ENCODE measurements at places on chromosomes 2 and 18.
A peak's percentile ranks its signal among the peaks of the same experiment; 100 is the strongest.

DNA sequence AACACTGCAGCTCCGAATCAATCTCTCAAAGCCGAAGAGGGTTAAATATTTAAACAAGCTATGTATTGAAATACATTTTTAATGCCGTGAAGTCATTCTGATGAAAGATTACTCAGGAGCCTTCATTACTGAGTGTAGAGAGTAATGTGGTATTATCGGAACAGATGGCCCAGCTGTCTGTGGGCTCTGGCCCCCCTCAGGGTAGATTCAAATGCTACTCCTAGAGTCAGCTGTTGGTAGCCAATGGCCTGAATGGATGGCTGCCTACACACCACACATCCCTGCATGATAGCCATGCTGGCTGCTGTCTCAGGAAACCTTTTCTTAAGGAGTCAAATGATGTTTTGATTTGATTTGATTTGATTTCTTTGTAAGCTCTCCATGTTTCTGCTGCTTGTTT lies 732.3 kb upstream of the CELF4 start:
- no peak for DNase-seq

DNA sequence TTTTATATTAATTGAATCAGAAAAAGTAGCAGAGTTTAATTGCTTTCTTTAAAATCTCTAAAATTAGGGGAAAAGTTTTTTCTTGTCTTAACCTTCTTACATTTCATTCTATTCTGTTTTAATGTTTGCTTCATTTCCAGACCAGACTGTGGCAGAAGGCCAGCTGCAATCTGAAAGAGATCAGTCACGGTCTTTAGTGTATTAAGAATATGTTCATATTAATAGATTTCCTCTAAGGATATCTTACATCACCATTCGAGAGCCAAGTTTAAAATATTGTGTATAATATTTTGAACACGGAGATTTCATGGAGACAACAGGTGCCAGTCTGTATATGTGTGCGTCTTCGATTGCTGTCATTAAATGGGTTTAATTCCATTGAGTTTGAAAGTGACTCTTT lies 230.9 kb upstream of the ZSWIM2 start:
- no peak for DNase-seq

- DNase-seq, result no peak
Observed at GRCh38 chr2:55776479-55776878, 82.8 kb upstream of the PNPT1 start.

DNA sequence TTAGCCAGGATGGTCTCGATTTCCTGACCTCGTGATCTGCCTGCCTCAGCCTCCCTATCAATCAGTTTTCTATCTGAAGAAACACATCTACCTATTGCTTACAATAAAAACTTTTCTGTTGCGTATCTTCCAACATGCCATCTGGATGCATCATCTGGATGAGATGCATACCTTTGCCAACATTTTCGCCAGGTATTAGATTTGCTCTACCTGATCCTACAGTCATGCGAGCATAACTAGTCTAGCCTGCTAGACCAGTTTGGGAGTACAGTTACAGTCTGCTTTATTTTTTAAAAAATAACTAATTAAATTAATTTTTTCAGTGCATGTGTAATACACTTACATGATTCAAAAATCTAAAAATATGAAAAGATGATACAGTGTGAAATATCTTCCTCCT lies 334.0 kb upstream of the MEX3C start:
- no peak for DNase-seq

- DNase-seq, result no peak
Observed at GRCh38 chr2:230599853-230600252, 112.8 kb upstream of the CAB39 start.

- DNase-seq, result no peak
Observed at GRCh38 chr18:47887227-47887626, 43.2 kb downstream of the SMAD2 start.

DNA sequence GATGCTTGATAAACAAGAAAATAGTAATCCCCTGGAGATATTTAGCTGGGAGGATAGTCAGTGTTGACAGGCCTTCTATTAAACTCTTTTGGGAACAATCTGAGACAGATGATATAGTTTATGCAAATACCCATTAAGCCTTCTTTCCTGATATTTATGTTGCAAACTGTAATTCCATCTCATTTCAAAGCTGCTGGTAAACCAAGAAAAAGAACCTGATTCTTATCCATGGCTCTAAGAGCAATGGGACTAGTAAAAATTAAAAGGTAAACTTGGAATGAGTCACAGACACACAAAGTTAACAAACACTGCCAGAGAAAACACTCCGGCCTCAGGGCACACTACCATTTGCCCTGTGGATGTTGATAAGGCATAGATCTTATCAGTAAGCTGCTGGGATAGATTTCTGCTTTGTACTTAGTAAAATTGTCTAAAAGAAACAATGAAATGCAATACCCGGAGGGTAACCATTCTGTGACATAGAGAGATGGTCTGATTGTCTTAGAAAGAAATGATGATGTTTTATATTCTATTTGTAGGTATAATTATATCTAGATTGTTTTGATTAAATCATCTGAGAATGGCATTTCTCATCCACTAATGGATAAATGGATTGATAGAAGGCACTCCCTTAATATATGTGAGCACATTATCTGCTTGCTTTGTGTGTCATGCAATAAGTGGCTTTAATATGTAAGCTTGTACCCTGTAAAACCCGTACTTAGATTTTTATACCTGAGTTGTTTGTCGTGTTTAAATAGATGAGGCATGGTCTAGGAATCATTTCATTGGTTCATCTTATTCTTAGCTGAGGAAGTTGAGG lies 13.2 kb downstream of the GALR1 start:
- DNase-seq, result no peak

DNA sequence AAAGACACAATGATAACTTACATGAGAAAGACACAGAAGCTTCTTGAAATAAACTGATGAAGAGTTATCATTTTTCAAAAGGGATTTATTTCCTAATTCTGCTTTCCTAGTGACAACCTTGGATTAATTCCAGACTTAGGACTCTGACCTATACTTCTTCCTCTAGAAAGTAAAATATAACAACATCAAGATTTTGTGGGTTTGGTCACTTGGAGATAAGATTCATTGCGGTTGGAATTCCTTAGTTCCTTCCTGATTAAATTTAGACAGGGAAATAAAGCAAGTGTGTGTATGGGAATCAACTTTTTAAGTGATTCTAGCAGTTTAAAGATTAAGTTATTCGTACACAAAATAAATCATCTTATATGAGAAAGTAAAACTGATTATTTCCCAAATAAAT lies 208.4 kb upstream of the CCDC150 start:
- DNase-seq, result peak; percentile 22

GRCh38 chr2:237472909-237473877 lies 13.9 kb upstream of the MLPH start:
- DNase-seq, result no peak

GRCh38 chr18:111306-112014 lies 46.9 kb upstream of the USP14 start:
- DNase-seq, result peak; percentile 51

- DNase-seq, result no peak
Observed at GRCh38 chr18:76266236-76266991, 228.6 kb downstream of the ZNF516 start.

DNA sequence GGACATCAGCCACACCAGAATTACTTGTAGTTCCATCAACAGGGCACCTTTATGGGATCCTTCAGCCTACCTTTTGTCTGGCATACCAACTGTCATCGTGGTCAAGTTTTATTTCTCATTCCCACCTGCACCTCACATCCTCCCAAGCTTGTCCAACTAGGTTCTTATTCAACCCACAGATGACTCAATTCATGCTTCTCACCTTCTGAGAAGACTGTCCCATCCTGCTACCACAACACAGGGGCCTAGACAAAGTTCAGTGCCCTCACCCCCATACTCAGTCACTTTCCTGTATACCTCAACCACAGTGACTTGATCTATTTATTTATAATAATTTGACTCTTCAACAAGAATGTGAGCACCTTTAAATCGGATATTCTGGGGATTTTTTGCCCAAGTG lies 114.4 kb upstream of the ACVR1C start:
- no peak for DNase-seq

DNA sequence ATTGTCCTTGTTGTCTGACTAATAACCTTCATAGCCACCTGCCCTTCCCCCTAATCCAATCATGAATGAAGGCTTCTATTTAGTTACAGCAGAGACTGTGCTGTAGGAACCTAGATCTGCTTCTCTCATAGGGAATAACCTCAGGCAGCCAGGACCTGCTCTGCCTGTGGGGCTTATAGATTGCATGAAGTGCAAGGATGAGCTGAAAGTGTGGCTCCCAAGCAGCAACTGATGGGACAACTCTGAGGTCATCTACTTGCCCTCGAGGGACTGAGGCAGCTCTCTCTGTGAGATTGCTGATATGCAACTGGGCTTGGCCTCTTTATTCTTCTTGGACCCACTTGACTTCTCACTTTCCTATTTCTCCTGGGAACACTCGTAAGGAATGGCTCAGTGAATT lies 23.8 kb upstream of the SLC38A11 start:
- no peak for DNase-seq

DNA sequence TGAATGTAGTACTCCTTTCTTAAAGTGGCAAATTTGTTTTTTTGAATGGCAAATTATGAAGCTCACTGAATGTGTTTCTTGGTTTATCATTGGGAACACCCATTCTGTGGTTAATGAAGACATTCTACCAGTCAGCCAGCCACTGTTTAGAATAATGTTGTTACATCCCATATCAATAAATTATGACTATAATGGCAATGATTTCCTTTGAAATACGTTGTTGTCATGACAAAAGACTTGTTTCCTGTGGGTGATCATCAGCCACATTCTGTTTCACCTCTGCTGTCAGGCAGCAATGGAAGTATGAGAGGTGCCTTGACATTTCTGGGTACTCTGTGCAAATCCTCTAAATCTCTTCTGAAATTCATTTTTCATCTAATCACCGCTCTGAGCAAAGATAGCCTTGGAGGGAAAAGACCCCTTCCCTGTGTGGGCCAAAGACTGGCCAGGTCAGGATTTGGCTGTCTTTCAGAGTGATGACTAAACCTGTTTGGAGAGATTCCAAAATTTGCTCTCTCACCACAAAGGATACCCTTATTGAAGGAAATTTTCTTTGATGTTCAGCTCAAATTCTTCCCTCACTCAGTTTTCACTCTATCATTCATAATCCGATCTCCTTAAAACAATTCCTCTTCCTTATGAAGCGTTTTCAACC lies 869.2 kb downstream of the BCL11A start:
- DNase-seq, result no peak

GRCh38 chr2:207165121-207166038 lies at the start of gene KLF7:
Gene KLF7, minus strand, starts transcription at chr2:207165948. Its CDS starts 380 bp downstream, at chr2:207165568.
- DNase-seq, result peak; percentile 57

- no peak for DNase-seq
Observed at GRCh38 chr2:1567556-1568344, 154.5 kb downstream of the TPO start.

DNA sequence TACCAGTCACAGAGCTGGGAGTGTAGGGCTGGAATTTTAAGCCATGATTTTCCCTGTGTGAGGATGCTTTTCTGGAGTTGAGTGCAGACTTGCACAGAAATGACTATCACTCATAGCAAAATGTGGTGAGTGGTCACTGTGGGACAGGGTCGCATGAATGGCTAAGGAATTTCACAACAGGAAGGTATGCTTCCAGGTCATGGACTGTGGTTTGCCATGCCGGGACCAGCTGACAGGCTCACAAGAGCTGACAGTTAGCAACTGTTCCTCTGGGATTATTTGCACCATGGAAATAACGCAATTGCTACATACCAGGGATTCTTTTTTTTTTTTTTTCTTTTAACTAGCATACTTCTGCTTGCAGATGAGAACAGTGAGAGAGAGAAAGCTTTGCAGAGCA lies 3.8 kb upstream of the UXS1 start:
- peak; percentile 94 for DNase-seq

DNA sequence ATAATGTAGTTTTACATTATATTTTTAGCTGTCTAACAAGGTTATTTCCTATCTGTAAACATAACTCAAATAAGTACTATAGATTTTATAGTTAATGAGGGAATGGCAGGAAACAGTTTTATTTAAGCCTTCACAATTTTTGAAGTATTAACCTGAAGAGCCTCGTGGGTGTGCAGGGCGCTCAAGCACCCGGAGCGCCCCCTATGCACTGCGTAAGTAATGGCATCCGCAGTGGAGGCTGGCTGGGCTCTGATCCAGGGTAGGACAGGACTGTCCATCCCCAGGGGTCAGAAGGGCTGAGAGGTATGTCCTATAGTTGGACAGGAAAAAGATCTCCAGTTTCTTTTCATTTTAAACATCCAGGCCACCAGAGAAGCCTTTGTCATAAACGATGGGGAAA lies 8.2 kb upstream of the GBX2 start:
- peak; percentile 65 for DNase-seq

GRCh38 chr2:199983534-199983933 lies 28.2 kb downstream of the MAIP1 start:
- DNase-seq, result no peak

DNA sequence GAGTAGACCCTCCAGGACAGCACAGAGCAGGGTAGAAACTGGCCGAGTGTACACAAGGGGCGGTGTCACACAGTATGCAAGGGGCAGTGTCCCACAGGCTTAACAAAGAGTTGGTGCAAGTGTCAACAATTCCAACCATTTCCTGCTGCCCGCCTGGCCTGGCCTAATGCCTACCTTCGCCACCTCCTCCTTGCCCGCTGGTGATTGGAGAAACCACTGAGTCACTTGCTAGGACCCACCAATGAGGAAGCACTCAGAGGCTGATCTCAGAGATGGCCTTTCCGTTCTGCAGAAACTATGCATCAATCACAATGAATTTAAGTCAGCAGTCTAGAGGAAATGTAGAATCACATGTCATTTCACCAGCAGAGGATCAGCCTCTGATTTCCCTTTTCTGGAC lies 263.3 kb upstream of the PKDCC start:
- DNase-seq, result peak; percentile 23

- DNase-seq, result no peak
Observed at GRCh38 chr2:117714745-117715417, 99.6 kb upstream of the DDX18 start.

DNA sequence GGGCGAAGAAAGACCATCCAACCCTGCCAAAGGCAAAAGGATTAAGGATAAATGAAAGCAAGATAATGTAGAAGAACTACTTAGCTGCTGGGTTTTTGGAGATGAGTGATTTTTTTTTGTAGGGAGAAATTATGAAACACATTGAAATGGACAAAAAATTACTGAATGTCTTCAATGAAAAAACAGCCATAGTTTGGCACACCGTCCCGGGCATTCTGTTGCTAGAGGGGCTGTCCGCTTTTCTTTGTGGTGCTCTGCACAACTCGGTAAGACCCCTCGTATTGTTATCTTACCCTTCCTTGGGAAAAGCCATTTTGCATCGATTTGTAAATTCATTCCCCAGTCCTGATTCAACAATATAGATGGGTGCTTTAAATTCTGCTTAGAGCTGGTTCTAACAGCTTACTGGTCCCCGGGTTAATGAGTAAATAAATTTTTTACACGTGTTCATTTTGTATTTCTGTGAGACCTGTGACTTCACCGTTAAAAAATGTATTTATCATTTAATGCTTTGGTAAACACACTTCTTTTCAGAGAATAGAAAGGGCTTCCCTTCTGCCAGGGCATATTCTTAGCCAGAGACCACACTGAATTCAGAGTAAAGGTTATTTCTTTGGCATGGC lies 912 bp upstream of the LAPTM4A start:
- peak; percentile 42 for DNase-seq

GRCh38 chr2:101608408-101609310 lies 88.8 kb upstream of the MAP4K4 start:
- peak; percentile 11 for DNase-seq

- DNase-seq, result peak; percentile 60
Observed at GRCh38 chr18:48600456-48601090, 61.7 kb downstream of the CTIF start.

Data from EH (cell line).